ENCODE measurements at places on chromosomes 12 and 14. TPM values are rescaled to one million over a fixed set of nuclear protein-coding genes. Genes with fewer than 3 reads are reported as not detected.

The ASIC1 gene
- 1.8 TPM for total RNA-seq

The SYCP3 gene
- total RNA-seq = 0.26 TPM

The RIMKLB gene
- total RNA-seq = 13.0 TPM

The CERS5 gene
- total RNA-seq = 36.7 TPM

The OLR1 gene
- 1.2 TPM for total RNA-seq

The LMNTD1 gene
- not detected for total RNA-seq

The RDH11 gene
- 174 TPM for total RNA-seq

The KITLG gene
- 64.6 TPM for total RNA-seq

DNA sequence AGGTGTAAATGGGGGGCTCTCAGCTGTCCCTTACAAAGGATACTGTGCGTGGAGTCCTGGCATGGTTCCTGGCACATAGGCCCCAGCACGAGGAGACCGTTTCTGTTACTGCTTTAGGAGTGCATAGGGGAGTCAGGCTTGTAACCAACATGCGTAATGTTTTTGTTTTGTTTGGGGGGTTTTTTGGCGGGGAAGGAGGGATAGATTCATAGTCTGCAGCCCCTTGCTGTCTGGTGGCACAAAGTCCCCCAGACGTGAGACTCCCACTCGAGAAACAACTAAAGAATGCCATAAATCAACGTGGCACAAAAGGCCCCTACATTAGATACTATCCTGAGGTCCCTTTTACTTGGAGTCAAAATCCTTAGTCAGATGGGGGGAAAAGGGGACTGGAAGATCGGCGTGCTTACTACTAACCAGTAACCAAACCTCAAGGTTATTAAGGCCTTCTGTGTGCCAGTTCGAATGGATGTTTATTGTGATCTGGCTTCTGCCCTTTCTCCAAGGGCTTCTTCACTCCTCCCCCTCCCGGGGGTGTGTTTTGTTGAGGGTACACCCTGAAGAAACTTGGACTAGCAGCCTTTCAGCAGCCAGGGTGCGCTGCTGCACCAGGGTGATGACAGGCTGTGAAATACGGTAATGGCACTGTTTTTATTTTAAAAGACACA is 874 bp downstream of the ISCU start:
- DNase-seq = peak; percentile 94

GRCh38 chr14:73372529-73372928 is 85.8 kb downstream of the NUMB start:
- no peak for DNase-seq

DNA sequence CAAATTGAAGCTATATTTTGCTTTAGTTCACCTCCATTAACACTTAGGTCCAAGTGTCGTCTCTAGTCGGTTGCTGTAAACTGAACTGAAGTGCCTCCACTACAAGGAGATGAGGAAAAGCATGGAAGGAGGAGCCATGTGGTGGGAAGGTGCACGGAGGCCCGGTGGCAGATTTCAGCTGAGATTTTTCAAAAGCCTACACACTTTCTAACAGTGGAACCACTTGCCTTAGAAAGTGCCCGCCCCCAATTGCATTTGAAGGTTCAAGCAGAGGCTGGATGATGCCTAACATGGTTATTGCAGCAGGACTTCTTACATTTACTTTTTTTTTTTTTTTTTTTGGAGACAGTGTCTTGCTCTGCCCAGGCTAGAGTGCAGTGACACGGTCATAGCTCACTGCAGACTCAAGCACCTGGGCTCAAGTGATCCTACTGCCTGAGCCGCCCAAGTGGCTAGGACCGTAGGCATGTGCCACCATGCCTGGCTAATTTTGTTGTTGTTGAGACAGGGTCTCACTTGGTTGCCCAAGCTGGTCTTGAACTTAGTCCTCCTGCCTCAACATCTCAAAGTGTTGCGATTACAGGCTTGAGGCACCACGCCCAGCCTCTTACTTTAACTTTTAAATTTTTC is 27.6 kb downstream of the EML1 start:
- DNase-seq = no peak

DNA sequence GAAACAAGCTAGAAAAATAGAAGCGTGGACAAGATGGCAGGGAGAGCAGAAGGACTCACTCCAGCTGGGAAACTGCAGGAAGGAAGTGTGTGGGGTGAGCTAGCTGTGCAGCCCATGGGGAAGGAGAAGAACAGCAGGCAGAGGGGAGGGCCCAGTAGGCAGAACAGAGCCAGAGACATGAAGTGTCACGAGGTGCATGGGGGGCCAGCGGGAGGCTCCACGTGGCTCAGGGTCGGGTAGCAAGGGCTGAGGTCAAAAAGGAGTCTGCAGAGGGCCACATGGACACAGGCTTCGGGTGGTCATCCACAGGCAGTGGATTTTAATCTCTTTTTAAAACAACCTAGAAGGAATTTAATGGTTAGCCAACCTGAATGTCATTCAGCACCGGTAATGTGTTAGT is 669.0 kb downstream of the BCL11B start:
- DNase-seq = no peak

DNA sequence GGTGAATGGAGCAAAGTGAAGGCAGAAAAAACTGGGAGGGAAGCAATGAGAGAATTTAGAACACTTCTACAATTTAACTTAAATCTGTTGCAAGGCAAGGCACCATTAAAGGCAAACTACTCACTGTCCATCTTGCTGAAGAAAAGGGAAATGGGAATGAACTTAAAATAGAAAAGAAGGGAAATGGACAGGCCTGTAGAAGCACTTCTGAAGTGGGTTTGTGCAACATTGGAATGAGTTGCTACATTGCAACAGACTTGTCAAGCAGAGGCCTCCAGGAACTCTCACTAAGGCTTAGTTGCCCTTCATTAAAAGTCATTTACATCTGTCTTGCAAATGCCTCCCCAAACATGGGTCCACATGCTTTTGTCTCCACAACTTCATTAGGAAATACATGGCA is 13.7 kb upstream of the OR10AD1 start:
- DNase-seq = no peak

- DNase-seq = no peak
These were observed 25.4 kb downstream of the CLSTN3 start for GRCh38 chr12:7155471-7156034.

GRCh38 chr14:88232771-88233170 is 90.3 kb downstream of the KCNK10 start:
- no peak for DNase-seq

DNA sequence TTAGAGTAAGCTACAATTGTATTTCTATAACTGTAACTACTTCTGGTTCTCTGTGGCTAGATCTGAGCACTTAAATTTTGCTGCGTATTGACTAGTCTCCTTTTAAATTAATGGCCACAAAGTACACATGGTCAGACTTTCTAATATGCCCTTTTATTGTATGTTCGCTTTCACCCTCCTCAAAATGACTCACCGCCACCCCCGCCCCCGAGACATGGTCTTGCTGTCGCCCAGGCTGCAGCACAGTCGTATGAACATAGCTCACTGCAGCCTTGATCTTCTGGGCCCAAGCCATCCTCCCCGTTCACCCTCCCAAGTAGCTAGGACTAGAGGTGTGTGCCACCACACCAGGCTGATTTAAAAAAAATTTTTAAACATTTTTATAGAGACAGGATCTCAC is 11.8 kb downstream of the MTERF2 start:
- DNase-seq = no peak

GRCh38 chr14:65403231-65403630 is 9.3 kb upstream of the FUT8 start:
- peak; percentile 55 for DNase-seq

GRCh38 chr12:60568914-60569313 is 973.1 kb downstream of the SLC16A7 start:
- no peak for DNase-seq

- DNase-seq = peak; percentile 27
These were observed 8.0 kb downstream of the CNOT2 start for GRCh38 chr12:70251226-70251625.

DNA sequence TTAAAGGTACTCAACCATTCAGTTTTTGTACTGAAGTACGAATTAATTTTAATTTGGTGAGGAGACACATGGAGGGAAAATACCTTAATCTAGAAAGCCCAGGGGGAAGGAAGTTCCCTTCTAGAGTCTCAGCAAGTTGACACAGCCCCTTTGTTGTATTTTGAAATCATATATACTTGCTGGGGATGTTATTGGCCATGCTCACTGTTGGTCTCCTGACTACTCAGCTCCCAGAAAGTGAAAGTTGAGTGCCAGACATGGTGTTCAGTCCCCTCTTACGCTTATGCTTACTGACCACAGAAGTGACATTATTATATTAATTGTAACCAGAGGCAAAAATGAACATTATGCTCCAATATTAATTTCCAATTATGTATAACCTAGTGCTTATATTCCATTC is 28.1 kb downstream of the ARF6 start:
- no peak for DNase-seq

GRCh38 chr12:8108808-8109398 is 14.5 kb upstream of the CLEC4A start:
- peak; percentile 86 for DNase-seq

DNA sequence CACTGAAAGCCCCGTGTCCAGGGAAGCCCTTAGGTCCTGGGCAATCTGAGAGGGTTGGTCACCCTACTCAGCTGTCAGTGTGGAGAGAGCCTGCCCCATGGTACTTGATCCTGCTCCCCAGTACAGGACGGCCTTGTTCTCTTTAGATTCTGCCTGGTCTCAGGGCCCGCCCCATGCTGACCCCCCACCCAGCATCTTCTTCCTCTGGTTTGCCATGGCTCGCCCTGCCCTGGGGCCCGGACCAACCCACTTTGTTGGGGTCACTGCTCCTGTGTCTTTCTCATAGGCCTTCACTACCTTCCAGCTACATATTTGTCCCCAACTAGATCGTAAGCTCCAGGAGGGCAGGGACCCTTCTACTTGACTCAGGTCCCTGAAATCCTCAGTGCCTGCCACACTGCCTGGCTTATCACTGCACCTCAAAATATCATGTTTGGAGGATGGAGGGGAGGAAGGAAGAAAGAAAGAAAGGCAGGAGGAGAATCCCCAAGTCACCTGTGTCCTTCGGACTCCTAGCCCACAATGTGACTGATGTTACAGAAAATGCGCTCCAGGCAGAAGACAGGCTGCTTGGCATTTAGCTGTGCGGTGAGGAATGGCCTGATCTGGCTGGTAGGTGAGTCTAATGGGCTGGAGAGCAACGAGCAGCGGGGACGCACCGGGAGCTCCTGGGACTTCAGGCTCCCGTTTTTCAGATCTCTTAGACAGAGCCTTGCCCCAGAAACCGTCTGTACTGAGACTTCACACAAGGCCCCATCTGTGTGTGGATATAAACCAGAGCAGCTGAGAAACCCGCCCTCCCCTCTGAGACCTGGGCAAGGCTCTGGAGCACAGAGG is 66.1 kb downstream of the C14orf132 start:
- no peak for DNase-seq

GRCh38 chr12:101828463-101829196 is 2.1 kb downstream of the GNPTAB start:
- DNase-seq = no peak

DNA sequence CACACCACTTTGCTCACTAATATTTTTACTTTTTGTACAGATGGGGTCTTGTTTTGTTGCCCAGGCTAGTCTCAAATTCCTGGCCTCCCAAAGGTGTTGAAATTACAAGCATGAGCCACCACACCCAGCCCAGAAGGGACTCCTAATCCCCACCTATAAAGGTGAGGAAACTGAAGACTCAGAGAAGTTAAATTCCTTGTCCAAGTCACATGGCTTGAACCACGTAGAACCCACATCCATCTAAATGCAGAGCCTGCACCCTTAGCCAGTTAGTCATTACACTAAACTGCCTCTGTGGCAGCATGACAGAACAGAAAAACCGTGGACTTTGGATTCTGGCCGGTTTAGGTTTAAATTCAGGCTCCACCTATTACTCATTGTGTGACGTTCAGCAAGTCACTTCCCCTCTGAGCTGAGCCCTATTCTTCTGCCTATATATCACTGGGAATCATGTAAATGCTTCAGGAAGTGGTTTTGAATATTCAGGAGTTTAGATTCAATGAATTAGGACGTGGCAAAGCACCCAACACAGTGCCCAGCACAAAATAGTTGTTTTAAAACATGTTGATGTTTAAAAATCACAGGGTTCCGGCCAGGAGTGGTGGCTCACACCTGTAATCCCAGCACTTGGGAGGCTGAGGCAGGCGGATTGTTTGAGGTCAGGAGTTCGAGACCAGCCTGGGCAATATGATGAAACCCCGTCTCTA is 3.0 kb upstream of the CORO1C start:
- DNase-seq = peak; percentile 86

- no peak for DNase-seq
These were observed 143.4 kb upstream of the CPSF6 start for GRCh38 chr12:69095765-69096477.

GRCh38 chr12:50514526-50515276 is 9.9 kb downstream of the DIP2B start:
- DNase-seq = no peak

DNA sequence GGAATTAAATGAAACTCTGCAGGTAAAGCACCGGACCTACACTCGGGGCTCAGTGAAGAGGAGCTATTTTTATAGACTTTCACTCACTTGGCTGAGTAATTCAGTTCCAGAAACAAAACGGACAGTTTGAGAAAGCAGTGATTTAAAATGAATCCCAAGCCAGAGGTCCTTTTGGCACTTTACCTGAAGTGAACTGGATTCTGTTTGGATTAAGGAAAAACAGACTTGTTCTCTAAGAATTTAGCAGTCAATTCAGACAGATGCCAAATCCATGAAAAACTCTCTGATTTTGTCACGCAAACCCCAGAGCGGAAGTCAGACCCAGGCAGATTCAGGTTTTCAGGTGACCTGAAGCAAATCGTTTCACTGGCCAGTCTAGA is 4.9 kb upstream of the VASH1 start:
- no peak for DNase-seq

- no peak for DNase-seq
These were observed 977 bp upstream of the KRT5 start for GRCh38 chr12:52521175-52521567.

DNA sequence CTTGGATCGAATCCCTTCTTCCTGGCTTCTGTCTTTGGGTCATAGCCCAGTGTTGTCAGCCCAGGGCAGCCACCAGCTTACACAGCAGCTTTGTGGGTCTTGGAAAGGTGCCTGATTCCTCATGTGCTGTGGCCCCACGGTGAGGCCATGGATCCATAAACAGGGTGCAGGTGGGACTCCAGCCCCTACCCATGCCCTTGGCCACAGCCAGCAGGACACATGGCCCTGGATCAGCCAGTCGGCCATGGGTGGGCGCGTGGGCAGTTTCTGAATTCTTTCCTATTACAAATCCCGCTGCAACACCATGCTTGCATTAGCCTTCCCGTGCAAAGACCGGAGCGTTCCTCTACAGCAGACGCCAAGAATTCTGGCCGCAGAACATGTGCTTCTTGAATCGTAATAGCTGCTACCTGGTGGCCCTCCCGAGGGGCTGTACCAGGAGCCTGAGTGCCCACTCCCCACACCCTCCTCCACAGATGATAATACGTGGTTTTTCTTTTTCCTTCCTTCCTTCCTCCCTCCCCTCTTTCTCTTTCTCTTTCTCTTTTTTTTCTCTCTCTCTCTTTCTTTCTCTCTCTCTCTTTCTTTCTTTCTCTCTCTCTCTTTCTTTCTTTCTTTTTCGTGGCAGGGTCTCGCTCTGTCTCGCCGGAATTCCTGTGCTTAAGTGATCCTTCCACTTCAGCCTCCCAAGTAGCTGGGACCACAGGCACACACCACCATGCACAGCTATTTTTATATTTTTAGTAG is 2.9 kb upstream of the MMP17 start:
- peak; percentile 72 for DNase-seq
